ENCODE measurements at places on chromosomes 6 and 20.

DNA sequence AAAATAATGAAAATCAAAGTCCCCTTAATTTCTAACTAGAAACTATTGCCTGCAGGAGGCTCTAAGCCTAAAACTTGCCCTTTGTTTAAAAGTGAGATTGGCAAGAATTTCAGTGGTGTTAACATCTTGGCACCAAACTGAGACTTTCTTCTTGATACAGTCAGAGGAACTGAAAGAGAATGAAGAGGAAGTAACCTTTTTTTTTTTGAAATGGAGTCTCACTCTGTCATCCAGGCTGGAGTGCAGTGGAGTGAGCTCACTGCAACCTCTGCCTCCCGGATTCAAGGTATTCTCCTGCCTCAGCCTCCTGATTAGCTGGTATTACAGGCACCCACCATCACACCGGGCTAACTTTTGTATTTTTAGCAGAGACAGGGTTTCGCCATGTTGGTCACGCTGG lies 3.6 kb downstream of the DOP1A start:
- H3K36me3 ChIP-seq = no peaks in the 10 kb centered on the region
- H3K4me3 ChIP-seq = peak overlapping the region; percentile 20
- no peaks in the 10 kb centered on the region for H3K27me3 ChIP-seq
- peaks cover 10% of the 10 kb centered on the region for H3K4me1 ChIP-seq
- no peak for DNase-seq
- no peak overlapping the region for H3K27ac ChIP-seq

GRCh38 chr20:57240581-57241362 lies 25.7 kb downstream of the BMP7 start:
- no peak overlapping the region for H3K4me3 ChIP-seq
- no peaks in the 10 kb centered on the region for H3K36me3 ChIP-seq
- H3K4me1 ChIP-seq = no peaks in the 10 kb centered on the region

DNA sequence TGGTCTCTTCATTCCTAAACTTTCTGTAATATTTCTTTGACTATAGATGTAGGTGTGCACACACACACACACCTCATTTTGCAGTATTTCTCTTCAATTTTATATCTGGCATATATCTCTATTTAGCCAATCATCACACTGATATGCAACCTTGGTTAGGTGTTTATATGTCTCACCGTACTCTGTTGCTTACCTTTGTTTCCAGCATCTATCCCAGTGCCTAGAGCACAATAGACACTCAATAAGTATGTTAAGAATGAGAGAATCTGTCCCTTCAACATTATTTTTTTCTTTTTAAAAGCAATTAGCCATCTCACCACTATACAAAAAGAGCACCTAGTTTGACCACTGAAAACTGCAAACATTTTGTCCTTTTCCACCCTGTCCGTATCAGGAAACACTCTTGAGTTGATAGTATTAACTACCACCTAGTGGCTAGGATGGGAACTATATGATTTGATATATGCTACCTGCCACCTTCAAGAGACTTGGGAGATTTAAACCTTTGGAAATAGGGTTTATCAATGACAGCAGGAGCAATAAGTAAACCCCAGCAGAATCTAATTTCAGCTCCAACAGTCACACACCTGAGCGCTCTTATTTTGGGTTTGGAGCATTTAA lies 48.7 kb upstream of the RSPO3 start:
- no peaks in the 10 kb centered on the region for H3K4me1 ChIP-seq
- H3K4me3 ChIP-seq = no peak overlapping the region
- no peak for DNase-seq
- no peak overlapping the region for H3K27ac ChIP-seq
- no peaks in the 10 kb centered on the region for H3K36me3 ChIP-seq
- H3K27me3 ChIP-seq = no peaks in the 10 kb centered on the region

DNA sequence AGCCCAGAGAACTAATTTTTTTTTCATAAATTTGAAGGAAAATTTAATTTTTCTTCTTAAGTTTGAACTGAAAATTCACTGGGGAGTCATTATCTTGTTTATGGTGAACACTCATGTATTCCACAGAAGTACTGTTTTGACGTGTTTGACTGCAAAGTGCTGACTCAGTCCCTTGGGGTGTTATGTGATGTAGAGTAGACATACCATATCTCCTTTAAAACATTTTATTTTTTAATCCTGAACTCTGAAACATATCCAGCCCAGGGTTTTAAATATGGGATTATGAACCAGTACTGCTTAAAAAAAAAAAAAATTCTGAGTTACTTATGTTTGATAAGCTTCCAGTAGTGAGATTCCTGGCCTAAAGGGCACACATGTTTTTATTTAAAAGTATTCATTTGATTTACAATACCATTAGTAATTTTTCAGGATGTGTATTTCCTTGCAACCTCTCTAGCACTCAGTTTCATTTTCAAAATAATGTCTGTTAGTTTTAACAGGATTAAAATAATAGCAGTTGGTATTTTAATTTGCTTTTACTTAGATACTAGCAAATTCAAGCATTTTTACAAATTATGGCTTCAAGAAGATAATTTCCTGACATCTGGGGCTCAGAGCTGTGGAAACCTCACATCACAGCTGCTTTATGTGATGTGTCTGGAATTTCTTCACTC lies 81.7 kb upstream of the PDE10A start:
- H3K36me3 ChIP-seq = no peaks in the 10 kb centered on the region
- no peak overlapping the region for H3K4me3 ChIP-seq
- no peak overlapping the region for H3K27ac ChIP-seq

- H3K27ac ChIP-seq = no peak overlapping the region
- no peak overlapping the region for H3K4me3 ChIP-seq
- no peak for DNase-seq
- no peaks in the 10 kb centered on the region for H3K27me3 ChIP-seq
These were observed 29.4 kb upstream of the SYNCRIP start for GRCh38 chr6:85672050-85672449.

Data from thoracic aorta (tissue), 2 donors.